Lung microvascular endothelial cell (primary cell): ENCODE measurements at places on chromosomes 5 and 9.

GRCh38 chr9:18579536-18579935, 105.6 kb downstream of the ADAMTSL1 start:
- DNase-seq, result no peak

- DNase-seq, result no peak
These were observed 225.9 kb downstream of the SGCD start for GRCh38 chr5:156552855-156553358.

GRCh38 chr5:55620009-55620765, 85.4 kb upstream of the PLPP1 start:
- no peak for DNase-seq

- no peak for DNase-seq
These were observed 87.4 kb downstream of the ZNF608 start for GRCh38 chr5:124658867-124659557.

DNA sequence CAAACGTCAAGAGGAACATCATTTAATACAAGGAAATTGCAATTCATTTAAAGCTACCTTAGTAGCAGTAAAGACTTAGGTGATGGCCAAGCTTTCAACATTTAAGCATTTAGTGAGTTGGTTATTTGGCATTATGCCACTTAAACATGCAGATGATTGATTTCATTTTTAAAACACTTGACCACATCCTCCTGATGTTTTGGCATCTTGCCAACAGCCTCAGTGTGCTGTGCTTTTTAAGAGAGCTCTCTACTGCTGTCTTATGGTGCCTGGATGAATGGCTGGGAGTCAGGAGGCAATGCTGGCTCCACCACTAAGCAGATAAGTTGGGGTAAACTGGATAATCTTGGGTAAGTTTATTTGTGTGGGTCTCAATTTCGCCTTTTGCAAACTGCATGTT, 364.5 kb downstream of the MAN2A1 start:
- DNase-seq, result peak; percentile 93

DNA sequence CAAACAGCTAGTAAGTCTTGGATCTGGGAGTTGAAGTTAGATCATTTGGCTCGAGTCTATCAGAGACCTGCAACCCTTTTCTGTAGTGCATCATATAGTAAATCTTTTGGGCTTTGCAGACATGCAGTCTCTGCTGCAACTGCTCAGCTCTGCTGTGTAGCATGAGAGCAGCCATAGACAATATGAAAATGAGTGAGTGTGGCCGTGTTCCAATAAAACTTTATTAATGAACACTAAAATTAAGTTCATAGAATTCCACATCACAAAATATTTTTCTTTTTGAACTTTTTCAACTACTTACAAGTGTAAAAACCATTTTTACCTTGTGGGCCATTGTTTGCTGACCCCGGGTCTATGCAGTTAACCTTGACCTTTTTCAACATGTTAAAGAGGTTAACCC, 35.2 kb downstream of the ROPN1L start:
- no peak for DNase-seq

DNA sequence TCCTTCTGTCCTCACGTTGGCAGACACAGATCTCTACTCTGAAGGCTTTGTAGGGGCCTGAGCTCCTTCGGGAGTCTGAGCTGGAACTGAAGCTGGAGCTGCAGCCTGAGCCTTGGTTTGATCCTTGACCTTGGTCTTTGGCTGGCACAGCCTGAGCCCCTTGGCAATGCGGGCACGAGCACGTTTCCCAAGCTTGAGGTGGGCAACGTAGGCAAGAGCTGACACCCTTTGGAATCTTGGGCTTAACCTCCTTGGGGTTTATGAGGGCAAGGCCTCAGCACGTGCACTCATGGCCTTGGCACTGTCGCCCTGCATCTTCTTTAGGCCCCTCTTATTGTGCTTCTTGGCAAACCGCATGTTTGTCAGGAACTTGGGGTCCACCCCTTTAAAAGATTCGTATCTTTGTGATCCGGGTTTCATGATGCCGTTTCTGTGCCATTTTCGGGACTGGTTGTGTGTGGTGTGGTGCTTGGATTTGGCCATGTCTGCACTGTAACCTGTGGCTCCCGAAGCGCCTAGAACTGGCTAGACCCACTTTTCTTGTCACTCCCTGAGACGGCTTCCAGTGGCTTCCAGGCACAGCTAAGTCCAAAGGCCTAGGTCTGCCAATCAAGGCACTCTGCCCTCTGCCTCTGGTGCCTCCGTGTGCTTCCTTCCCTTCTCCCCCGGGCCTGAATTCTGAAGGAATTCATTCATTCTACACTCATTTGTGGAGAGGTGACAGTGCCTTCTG, 1.4 kb downstream of the SUSD1 start:
- no peak for DNase-seq

GRCh38 chr9:127050591-127051001, 71.8 kb downstream of the ANGPTL2 start:
- DNase-seq, result peak; percentile 55

GRCh38 chr5:142944140-142944539, 174.0 kb downstream of the ARHGAP26 start:
- DNase-seq, result no peak

DNA sequence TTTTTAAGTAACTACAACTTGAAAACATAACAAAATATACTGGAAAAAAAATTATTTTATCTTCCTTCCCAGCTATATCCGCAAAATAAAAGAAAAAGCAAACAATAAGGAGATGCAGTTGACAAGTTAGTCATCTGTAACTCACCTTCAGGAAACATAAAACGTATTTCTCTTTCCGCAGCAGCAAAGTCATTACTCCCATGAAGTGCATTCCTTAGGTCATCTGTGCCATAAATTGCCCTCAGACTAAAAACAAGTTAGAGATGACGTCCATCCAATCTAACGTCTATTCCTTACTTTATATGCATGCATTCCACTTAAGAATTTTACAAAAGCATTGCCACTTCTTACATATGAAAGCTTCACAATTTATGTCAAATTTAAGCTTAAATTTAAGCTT, 10.9 kb downstream of the NME5 start:
- DNase-seq, result peak; percentile 48

- DNase-seq, result no peak
These were observed 142.9 kb upstream of the SLC30A5 start for GRCh38 chr5:68950930-68951329.

- no peak for DNase-seq
These were observed 40.9 kb downstream of the NACC2 start for GRCh38 chr9:136054146-136054545.

DNA sequence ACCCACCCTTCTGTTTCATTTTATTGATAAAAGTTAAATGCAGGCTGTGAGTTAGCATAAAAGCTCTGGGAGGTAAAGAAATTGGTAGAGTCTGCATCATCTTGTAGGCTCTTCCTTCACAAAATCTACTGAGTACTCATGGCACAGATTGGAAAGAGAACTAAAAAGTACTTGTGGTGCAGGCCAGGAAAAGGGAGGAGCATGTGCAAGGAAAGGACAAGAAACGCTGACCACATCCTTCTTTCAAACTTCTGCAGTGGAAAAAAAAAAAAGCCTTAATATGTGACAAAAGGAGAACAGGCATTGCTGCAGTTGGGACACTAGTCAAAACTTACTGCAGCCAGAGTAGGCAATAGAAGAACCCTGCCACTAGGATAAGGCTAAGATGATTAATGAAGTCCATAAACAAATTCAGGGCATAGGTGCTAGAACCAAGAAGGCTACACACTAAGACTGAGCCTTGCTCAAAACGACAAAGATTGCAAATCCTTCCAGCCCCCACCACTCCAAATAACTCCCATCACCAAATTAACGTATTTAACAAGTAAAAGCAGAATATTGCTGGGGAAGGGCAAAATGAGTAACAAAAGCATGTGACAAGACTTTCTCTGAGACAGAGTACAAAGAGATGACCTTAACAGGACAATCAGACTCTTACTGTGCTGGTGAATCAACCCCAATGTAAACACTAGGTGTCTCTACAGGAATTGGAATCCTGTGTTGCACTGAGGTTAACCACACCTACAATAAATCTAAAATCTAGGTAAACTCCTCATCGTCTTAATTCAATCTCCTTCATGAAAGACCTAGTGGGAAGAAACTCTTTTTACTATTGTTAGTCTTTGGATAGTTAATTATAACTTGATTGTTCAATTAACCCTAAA, 1024.8 kb downstream of the TLE1 start:
- no peak for DNase-seq

DNA sequence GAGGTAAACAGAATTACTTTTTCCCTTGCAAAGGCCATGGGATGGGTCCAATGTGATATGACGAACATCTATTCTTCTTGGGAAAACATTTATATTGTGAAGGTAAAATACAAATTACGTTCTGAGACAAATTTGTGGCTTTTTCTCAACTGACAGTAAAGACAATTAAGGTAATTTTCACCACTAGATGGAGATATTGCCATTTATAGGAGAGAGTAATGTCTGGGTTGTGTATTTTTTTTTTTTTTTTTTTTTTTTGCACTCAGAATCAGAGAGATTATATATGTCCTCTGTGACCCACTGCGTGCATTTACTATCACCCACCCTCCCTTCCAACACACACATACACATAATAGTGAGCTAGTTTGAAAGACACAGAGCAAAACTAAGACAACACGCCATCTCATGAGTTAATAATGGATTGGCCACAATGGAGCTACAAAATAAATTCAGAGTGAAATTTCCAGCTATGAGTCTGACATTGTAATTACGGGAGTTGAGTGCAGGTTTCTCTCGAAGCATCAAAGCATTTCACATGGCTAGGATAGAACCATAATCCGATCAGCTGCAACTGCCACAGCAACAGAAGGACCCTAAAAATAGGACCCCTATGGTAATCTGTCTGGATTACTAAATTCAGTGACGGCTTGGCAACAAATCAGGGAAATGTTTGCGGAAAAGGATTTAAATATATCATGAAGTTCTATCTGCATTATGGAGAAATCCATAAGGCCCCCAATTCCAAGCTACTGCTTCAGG, 49.2 kb downstream of the ANXA1 start:
- peak; percentile 41 for DNase-seq

DNA sequence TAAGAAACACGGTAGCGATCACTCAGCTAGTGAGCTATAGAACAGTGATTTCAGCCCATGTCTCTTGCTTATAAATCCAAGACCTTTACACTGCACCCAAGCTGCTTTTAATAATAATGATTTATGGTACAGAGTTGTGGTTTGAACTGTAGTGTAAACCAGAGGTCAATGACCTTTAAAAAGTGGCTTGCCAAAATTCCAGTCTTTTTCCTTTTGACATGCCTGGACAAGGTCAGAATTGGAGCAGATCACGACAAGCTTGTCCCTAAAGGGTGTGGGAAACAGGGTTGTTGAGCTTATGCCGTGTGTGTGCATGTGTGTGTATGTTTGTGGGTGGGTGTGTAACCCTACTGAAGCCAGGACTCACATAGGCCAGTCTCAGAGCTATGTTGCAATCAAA, 225.3 kb upstream of the CLINT1 start:
- DNase-seq, result no peak

DNA sequence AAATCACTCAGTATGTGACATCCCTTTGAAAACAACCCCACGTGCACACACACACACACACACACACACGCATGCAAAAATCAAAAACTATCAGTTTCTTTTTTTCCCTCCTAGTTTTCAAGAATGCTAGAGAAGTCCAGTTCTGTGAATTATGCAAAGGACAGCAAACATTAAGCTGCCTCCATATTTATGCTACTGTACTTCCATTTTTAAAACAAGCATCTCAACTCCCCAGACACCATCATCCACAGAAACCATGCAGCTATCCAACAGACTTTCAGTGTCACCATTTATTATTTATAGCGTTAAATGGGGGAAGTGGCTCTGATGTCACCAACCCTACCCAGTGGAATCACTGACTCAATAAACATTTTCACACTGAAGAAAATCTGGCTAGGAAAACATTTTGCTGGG, 1.6 kb downstream of the FBXW11 start:
- peak; percentile 75 for DNase-seq
